Activated CD4-positive, alpha-beta T cell treated with anti-CD3 and anti-CD28 coated beads, Interleukin-2, amount 10 ng/mL, durations not matched to agents 24 days and 14 days (primary cell): ENCODE measurements at places on chromosomes 3 and 15.

GRCh38 chr15:42253300-42253699 lies 19.7 kb upstream of the GANC start:
- DNase-seq: no peak

DNA sequence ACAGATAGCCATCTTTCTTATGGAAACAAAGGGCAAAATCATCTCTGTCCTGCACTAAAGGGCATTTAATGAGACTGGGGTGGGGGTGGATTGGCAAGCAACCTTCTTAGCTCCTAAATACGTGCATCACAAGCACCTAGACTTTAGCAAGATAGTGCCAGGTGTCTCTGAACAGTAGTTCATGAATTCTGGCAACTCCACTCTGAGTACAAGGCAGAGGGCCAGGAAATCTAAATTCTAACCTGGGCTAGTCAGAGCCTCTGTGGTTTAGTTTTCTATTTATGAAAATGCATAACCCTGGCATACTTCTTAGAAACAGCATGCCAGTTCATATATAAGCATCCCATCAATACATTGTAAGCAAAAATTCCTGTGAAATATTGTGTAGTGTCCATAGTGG lies 788.5 kb downstream of the MCTP2 start:
- DNase-seq: no peak

DNA sequence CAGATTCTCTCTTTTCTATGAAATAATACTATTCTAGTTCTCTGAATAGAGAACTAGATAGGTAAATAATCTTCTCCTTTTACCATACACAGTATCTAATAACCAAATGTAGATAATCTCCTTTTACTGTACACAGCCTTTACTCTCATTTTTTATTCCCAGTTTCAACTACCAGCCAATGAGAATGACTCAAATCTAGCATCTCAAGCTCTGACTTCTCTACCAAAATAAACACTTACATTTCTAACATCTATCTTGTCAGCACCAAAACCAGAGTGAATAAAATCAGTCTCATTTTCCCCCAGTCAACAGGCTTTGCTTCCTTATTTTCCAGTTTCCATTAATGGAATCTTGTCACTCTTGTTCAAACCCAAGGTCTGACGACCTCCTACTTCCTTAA lies 36.9 kb downstream of the LRRFIP2 start:
- DNase-seq: no peak

- no peak for DNase-seq
These were observed 50.4 kb upstream of the ST3GAL6 start for GRCh38 chr3:98712726-98713125.

DNA sequence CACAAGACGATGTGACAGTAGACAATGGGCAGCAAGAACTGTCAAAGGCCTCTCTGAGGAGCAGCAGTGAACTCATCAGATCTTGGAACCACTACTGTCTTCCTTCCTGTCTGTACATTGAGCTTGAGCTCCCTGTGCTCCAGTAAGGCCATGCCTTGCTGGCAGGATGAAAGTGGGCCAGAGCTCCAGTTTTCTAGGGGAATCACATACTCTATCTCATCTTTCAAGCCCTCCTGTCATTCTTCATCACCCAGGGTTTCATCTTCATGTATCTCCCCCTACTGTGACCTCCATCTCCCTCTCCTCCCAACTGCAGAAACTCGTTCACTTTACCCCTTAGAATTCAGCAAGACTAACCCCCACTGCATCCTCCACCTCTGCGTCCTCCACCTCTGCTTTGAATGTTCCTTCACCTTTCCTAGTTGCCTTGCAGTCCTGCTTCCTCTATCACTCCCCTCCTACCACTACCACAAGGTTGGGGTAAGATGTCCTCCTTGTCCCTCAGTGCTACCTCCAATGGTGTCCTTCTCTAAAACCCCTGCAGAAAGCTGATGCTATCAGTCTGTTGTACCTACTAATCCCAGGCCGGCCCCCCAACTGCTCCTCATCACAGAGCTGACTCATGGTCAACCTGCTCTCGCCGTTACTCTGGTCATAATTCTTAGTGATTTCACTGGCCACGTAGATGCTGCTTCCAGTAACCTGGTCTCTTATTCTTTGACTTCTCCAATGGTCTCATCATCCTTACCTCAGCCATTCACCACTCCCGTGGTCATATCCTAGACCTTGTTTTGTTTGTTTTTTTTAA lies 22.3 kb downstream of the NKIRAS1 start:
- DNase-seq: no peak

- DNase-seq: no peak
These were observed 235.9 kb upstream of the GBE1 start for GRCh38 chr3:81997390-81997789.

DNA sequence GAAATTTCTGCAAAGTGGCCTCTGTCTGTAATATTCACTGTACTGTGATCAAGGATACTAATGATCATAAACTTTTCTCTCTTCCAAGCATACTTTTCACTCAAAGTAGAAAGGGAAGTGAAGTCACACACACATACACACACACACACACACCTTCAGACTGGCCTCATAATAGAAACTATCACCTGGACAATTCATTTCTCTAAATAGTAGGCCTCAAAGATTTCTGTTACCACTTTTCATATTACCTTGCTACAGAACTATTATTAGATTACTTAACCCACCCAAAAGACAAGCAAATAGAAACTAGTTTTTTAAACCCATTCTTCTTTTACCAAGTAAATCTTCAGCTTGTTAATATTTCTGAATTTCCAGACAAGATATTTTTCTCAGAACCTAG lies 12.2 kb downstream of the CPB1 start:
- no peak for DNase-seq

- no peak for DNase-seq
These were observed 15.3 kb upstream of the KLHL25 start for GRCh38 chr15:85810075-85810474.

DNA sequence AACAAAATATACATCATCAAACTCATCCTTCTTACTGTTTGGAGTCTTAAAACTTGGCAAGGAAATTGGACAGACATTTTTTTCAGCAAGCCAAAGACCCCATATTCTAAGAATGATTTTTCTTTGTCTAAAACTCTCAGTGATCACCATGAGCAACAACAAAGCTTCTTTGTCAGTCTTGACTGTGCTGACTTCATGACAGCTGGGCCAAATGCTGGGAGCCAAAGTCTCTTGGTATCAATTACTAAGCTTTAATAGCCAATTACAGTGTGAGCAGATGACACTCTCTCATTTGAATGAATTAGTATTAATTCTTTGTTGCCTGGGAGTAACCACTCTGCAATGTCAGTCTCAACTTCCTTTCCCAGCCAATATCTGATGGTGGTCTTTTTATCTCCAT lies 48.1 kb upstream of the GK5 start:
- no peak for DNase-seq

DNA sequence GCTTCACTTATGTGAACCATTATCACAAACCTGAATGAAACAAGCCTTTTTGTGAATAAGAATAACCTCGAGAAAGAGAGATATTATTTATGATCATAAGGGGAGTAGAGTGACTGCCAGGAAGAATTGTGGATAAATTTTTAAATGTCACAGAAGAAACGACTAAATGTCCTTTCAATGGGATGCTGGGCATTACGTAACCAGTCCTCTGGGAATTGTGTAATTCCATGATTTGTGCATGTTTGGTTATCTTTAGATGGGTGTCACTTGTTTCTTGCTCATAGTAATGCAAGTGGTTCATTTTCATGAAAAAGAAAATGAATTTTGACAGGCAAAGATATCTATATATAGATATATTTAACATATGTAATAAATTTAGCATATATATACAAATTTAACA lies 379.5 kb upstream of the AGTR1 start:
- DNase-seq: no peak

DNA sequence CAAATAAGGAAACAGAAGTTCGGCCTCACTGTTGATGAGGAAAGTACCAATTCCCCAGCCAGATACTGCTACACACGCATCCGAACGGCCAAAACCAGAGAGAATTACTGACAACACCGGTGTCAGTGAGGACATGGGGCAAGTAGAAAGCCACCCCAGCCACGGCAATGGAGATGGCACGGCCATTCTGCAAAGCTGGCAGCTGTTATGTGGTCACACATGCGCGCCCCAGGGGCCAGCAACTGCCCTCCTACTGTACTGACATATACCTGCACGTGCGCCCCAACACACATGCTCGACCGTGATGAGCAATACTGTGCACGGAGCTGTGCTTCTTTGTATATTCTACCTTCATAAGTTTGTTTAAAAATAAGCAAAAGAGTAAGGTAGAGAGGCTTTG lies 217.4 kb downstream of the ADAMTS17 start:
- no peak for DNase-seq

DNA sequence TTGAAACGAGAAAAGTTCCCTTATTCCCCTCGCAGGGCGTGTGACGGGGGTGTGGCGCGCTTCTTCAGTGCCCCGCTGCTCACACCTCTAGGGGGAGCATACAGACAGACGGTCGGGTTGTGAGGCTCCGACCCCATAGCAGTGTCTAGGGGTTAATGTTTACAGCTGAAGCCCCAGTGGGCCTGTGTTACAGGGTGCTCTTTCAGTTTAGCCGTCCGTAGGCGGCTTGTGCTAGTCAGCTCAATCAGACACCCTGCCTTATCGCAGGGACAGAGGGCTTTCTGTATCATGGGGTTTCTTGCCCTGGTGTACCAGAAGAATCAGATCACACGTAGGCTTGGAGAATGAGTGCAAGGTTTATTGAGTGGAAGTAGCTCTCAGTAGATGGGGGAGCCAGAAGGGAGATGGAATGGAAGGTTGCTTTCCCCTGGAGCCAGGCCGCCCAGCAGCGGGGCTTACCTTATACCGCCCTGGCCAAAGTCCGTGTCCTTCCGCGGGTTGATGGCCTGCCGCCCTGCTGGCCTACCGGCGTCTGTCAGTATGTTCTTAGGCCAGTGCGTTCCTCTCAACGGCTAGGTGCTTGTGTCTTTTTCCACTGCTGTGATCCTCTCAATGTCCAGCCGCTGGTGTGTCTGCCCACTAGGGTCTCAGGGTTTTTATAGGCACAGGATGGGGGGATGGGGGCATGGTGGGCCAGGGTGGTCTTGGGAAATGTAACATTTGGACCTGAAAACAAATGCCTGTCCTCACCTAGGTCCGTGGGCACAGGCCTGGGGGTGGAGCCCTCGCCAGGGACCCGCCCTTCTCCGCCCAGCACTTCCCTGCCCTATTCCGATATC lies 32.2 kb upstream of the ACP3 start:
- DNase-seq: no peak

GRCh38 chr3:47227678-47228077 lies 54.9 kb downstream of the KIF9 start:
- no peak for DNase-seq
